Right lobe of liver (tissue), 6 donors: ENCODE measurements at places on chromosomes 4 and X. TPM values are rescaled to one million over a fixed set of nuclear protein-coding genes. Genes with fewer than 3 reads are reported as not detected.
A peak's percentile ranks its signal among the peaks of the same experiment; 100 is the strongest.

DNA sequence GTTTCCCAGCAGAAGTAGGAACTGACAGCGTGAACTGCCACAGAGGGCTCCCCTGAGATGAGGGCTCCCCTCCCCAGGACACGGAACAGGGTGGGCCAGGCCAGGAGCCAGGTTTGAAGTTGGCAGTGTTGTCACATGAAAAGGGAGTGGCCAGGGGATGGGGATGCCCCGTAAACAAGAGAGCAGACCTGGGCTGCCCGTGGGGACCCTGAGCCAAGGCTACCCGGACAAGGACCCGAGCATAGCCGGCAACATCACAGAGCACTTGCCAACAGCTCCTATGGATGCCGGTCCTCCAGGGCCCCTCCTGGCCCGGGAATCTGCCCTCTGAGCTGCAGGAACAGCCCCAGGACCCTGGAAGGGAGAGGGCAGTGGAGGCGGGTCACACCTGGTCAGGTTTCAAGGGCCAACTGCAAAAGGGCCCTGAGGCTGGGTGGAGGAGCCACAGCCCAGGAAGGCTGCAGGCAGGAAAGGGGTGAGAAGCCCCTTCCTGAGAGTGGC lies 102.1 kb downstream of the CPZ start:
- H3K36me3 ChIP-seq, result no peaks in the 10 kb centered on the region
- H3K4me3 ChIP-seq, result no peak overlapping the region
- no peaks in the 10 kb centered on the region for H3K27me3 ChIP-seq
- H3K27ac ChIP-seq, result no peak overlapping the region
- DNase-seq, result no peak

DNA sequence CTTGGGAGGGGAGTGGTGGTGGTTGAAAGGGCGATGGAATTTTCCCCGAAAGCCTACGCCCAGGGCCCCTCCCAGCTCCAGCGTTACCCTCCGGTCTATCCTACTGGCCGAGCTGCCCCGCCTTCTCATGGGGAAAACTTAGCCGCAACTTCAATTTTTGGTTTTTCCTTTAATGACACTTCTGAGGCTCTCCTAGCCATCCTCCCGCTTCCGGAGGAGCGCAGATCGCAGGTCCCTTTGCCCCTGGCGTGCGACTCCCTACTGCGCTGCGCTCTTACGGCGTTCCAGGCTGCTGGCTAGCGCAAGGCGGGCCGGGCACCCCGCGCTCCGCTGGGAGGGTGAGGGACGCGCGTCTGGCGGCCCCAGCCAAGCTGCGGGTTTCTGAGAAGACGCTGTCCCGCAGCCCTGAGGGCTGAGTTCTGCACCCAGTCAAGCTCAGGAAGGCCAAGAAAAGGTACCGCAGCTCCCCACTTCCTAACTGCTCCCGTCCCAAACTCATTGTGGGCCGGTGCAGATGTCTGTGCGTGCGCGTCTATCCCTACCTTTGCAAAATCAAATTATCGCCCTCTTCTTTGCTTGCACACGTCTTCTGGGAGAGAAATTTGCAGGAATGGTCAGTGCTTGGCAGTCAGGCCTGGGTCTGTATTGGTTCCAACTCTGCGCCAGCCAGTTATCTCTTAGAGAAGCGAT lies 533 bp downstream of the IL15 start:
- peak overlapping the region; percentile 81 for H3K27ac ChIP-seq
- DNase-seq, result peak; percentile 67
- H3K4me3 ChIP-seq, result peak overlapping the region; percentile 86
- H3K36me3 ChIP-seq, result no peaks in the 10 kb centered on the region

GRCh38 chrX:103405009-103405333 lies 28.6 kb downstream of the BEX3 start:
- H3K27ac ChIP-seq, result no peak overlapping the region
- H3K27me3 ChIP-seq, result no peaks in the 10 kb centered on the region
- peak overlapping the region; percentile 35 for H3K4me3 ChIP-seq
- no peaks in the 10 kb centered on the region for H3K4me1 ChIP-seq
- no peaks in the 10 kb centered on the region for H3K36me3 ChIP-seq
- no peak for DNase-seq

GRCh38 chr4:6079965-6080364 lies 61.7 kb upstream of the C4orf50 start:
- H3K27ac ChIP-seq, result no peak overlapping the region
- no peaks in the 10 kb centered on the region for H3K36me3 ChIP-seq
- no peak for DNase-seq
- H3K4me3 ChIP-seq, result no peak overlapping the region
- H3K4me1 ChIP-seq, result no peaks in the 10 kb centered on the region

GRCh38 chrX:107154787-107155620 lies 36.4 kb upstream of the RBM41 start:
- DNase-seq, result no peak
- no peak overlapping the region for H3K27ac ChIP-seq
- H3K4me1 ChIP-seq, result no peaks in the 10 kb centered on the region
- no peak overlapping the region for H3K4me3 ChIP-seq
- H3K36me3 ChIP-seq, result no peaks in the 10 kb centered on the region
- no peaks in the 10 kb centered on the region for H3K27me3 ChIP-seq

DNA sequence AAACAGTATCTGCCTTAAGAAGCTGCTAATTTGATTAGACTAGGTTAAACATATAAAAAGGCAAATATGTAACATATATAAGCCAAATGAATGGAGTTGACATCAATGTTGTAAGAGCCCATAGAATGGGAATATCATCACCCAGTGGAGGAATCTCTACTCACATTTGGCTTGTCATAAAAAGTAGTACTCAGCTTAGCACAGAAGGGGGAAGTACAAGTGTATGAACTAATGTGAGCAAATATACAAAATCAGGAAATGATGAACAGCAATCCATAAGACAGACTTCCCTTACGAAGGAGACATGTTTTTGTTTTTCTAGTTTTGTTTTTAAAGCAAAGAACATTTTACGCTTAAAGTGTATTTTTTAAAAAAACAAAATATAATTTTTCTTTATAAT lies 74.9 kb downstream of the MAB21L2 start:
- no peak overlapping the region for H3K4me3 ChIP-seq
- H3K27ac ChIP-seq, result no peak overlapping the region
- H3K27me3 ChIP-seq, result no peaks in the 10 kb centered on the region
- DNase-seq, result no peak
- H3K4me1 ChIP-seq, result no peaks in the 10 kb centered on the region
- H3K36me3 ChIP-seq, result no peaks in the 10 kb centered on the region

- DNase-seq, result no peak
- no peak overlapping the region for H3K4me3 ChIP-seq
- H3K27me3 ChIP-seq, result no peaks in the 10 kb centered on the region
- no peak overlapping the region for H3K27ac ChIP-seq
Measured at GRCh38 chrX:49960061-49960460, 37.7 kb downstream of the CLCN5 start.

DNA sequence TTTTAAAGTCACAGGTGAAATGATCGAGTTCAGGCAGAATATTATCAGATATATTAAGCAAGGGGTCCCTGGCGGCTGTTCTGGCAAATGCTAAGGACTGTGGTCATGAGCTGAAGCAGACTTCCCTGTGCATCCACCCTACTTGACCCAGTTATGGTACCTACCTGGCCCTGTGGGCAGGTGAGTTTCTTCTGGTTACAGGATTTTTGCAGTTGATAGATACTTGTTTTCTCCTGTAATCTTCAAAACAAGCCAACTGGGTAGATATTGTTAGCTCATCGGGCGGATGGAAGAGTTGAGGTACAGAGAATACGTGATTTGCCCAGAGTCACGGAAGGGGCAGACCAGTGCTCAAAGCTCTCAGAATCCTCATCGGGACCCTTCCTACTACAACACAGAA lies 18.5 kb upstream of the PROM1 start:
- H3K4me3 ChIP-seq, result no peak overlapping the region
- no peak for DNase-seq
- H3K27me3 ChIP-seq, result no peaks in the 10 kb centered on the region
- no peaks in the 10 kb centered on the region for H3K36me3 ChIP-seq

- no peaks in the 10 kb centered on the region for H3K27me3 ChIP-seq
- no peaks in the 10 kb centered on the region for H3K36me3 ChIP-seq
- no peak overlapping the region for H3K27ac ChIP-seq
Measured at GRCh38 chrX:128310912-128311311, 258.7 kb upstream of the ACTRT1 start.

- no peak overlapping the region for H3K4me3 ChIP-seq
- no peak for DNase-seq
- H3K27me3 ChIP-seq, result no peaks in the 10 kb centered on the region
- no peak overlapping the region for H3K27ac ChIP-seq
- H3K4me1 ChIP-seq, result no peaks in the 10 kb centered on the region
Measured at GRCh38 chrX:28312259-28312658, 275.0 kb upstream of the IL1RAPL1 start.

- H3K36me3 ChIP-seq, result no peaks in the 10 kb centered on the region
- no peak for DNase-seq
- no peaks in the 10 kb centered on the region for H3K27me3 ChIP-seq
- no peak overlapping the region for H3K4me3 ChIP-seq
- no peaks in the 10 kb centered on the region for H3K4me1 ChIP-seq
Measured at GRCh38 chr4:54675721-54676461, 18.1 kb downstream of the KIT start.

DNA sequence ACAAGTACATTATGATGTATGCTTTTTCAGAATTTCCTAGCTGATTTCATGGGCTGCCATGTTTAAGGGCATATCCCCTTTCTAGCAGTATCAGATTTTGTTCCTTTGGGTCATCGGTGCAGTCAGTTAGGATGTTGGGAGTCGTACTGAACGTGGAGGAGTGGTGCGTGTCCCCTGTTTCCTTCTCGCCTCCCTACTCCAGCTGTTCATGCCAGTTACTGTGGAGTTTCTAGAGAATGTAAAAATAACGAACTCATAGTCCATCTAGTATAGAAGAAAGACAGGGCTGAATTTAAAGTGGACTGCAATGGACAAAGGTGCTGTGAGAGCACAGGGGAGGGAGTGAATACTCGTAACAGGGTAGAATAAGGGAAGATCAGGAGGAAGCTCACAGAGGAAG lies 111.3 kb downstream of the CEP135 start:
- no peaks in the 10 kb centered on the region for H3K27me3 ChIP-seq
- H3K36me3 ChIP-seq, result no peaks in the 10 kb centered on the region
- no peaks in the 10 kb centered on the region for H3K4me1 ChIP-seq
- no peak overlapping the region for H3K4me3 ChIP-seq
- H3K27ac ChIP-seq, result no peak overlapping the region

DNA sequence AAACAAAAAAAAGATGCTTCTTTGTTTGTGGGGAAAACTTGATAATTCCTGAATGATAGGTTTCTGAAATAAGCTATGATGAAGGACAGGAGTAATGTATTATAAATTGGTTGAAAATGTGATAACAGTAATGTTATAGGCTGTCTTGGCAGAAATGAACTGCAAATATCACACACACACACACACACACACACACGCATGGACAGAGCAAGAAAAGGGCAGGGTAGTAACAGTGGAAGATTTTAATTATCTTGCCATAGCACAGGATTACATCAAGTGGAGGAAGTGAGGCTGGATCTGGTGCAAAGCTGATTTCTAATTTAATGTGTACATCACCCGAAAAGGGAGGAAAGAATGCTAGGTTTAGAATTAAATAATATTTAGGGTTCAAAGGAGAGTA lies 97.5 kb upstream of the CXXC4 start:
- H3K4me1 ChIP-seq, result no peaks in the 10 kb centered on the region
- no peak for DNase-seq
- H3K36me3 ChIP-seq, result no peaks in the 10 kb centered on the region
- no peak overlapping the region for H3K4me3 ChIP-seq
- no peak overlapping the region for H3K27ac ChIP-seq

DNA sequence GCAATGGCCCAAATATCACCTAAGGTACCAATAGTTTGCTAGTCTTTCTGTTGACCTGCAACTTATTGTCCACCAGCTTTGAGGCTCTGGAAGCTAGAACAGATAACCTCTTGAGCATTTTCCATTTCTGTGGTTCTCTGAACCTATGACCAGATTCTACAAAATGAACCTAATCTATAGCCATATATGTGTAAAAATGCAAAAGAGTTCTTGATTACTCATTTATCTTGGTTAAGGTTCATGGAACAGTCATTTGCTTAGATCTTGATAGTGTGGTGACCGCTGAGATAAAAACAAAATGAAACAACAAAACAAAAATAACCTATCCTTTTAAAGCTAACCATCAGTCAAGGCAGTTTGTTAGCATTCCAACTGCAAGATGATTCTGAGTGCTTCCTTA lies 9.3 kb upstream of the GATB start:
- H3K27ac ChIP-seq, result no peak overlapping the region
- H3K36me3 ChIP-seq, result no peaks in the 10 kb centered on the region
- no peak for DNase-seq
- H3K4me3 ChIP-seq, result no peak overlapping the region

GRCh38 chrX:96684339-96685209 lies at the start of gene DIAPH2:
DIAPH2 (plus strand) TSS chrX:96684842.
- no peaks in the 10 kb centered on the region for H3K27me3 ChIP-seq
- no peaks in the 10 kb centered on the region for H3K36me3 ChIP-seq
- peak within 1 kb of the TSS; percentile 67 for H3K27ac ChIP-seq
- peak; percentile 89 for DNase-seq

DNA sequence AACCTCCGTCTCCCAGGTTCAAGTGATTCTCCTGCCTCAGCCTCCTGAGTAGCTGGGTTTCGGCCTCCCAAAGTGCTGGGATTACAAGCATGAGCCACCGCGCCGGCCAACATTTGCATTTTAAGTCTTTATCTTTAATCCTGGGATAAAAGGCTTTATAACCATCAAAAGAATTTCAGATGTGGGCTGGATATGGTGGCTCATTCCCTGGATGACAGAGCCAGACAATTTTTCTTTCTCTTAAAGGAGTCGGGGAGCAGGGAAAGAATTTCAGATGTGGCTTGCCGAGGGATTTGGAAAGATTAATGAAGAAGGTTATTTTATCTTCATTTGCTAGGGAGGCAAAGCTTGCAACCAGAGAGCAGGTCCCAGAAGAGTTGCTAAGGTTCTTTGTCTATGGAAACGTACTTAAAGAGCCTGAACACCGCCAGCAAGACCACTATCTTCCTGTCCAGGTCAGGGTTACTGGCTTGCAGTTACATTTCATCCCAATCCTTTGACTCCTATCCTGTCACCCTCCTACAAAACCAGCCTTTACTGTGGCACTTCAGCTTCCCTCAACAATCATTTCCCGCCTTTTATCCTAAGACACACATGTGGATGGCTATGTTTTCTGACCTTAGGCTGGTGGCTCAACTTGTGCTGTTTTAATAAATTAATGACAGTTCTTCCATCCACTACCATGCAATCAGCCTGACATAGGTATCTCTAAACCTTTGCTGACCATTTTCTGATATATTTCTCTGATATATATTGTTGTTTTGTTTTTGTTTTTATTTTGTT lies 3.9 kb upstream of the KLHL8 start:
- no peaks in the 10 kb centered on the region for H3K36me3 ChIP-seq
- no peak overlapping the region for H3K4me3 ChIP-seq
- H3K4me1 ChIP-seq, result peaks cover 5% of the 10 kb centered on the region
- no peaks in the 10 kb centered on the region for H3K27me3 ChIP-seq
- no peak overlapping the region for H3K27ac ChIP-seq

VCX2 gene
- total RNA-seq, result not detected
